ENCODE measurements at places on chromosomes 13 and 19.

DNA sequence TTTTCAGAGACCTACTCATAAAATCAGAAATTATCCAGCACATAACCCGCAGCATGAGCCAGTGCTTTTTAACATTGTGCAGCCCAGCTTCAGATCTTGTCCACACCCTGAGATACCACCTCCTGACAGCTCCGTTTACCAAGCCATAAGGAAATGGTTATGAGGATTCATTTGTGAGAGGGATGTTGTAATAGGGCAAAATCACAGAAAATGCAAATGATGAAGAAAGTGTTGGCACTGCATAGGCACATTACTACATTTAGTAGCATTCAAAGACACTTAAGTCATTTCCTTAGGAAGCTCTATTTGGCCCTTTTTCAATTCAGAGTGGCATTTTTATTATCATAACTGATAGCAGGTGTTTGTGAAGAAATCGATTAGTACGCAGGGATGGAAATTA lies 277.5 kb downstream of the DNAJC15 start:
- DNase-seq = peak; percentile 48

GRCh38 chr13:110343241-110343865 lies 36.3 kb downstream of the COL4A2 start:
- DNase-seq = peak; percentile 96

GRCh38 chr13:84566780-84567179 lies 684.5 kb upstream of the SLITRK1 start:
- no peak for DNase-seq

- DNase-seq = no peak
These were observed 17.2 kb downstream of the LDLR start for GRCh38 chr19:11106477-11106876.
